ENCODE measurements at places on chromosomes 11 and 22.
A peak's percentile ranks its signal among the peaks of the same experiment; 100 is the strongest.

GRCh38 chr11:119759747-119760412, 30.9 kb upstream of the NECTIN1 start:
- no peak for DNase-seq

- peak; percentile 48 for DNase-seq
Observed at GRCh38 chr22:43273902-43274484, 69.2 kb downstream of the SCUBE1 start.

DNA sequence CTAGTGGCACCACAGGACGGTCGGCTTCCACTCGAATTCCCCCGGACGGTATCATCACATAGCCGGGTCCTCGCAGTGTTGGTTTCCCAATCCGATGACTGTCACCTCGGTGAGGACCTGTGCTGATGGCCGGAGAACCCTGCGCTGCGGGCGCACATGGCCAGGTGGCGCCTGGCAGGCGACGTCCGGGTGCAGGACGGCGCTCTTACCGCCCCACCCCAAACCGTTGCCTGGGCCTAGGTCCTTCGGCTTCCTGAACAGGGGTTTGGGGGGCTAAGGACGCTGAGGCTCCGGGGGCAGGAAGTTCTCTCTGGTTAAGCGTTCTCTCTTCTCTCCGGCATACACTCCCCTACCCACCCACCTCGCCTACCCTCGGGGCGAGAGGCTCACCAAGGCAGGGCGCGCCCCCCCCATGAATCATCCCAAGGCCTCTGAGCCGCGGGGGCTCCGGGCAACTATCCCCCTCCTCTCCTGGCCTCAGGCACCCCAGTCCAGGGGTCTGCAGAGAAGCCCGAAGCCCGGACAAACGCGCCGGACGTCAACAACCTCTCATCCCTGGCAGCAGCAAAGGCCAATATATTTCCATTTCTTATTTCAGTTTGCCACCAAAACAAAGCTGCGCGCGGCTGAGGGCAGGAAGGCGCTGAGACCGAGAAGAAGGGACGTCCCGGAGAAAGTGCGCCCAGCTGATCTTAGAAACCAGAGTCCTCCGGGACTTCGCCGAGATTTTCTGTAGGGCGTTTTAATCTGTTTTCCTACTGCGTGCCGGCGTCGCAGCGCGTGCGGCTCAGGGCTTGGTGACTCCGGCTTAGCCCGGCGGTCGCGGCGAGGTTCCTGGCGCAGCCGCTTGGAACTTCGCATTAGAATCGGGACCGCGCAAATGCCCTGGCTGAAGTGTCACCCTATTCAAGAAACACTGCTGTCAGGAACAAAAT, 5.6 kb downstream of the ALX4 start:
- DNase-seq: no peak

DNA sequence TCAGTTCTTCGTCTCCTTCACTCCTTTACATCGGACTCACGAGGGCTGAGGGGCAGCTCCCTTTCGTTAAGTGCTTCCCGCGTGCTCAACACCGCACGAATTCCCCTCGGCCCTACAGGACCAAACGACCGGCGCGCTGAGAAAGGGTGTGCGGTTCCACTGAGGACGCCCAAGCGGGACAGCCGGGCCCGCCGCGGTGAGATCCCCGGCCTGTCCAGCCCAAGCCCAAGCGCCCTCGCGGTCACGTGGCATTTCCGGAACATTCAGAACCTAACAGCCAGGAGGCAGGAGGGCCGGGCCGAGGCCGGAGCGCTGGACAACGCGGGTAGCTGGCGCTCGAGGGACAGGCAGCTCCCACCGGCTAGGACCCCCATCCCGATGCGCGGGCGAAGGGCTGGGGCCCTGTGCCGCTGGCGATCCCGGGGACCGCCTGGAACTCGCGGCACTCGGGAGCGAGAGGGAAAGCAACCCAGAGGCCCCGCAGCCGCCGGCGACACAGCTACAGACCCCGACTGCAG, 737 bp upstream of the STIP1 start:
- peak; percentile 40 for DNase-seq

- DNase-seq: no peak
Observed at GRCh38 chr11:6862961-6863360, at the start of gene OR10A2. Gene OR10A2 (plus strand): TSS chr11:6863057. CDS start chr11:6869755, 6,698 bp downstream.

- DNase-seq: no peak
Observed at GRCh38 chr11:46711303-46711702, 7.7 kb upstream of the F2 start.

- no peak for DNase-seq
Observed at GRCh38 chr11:13110929-13111812, 102.1 kb downstream of the RASSF10 start.

GRCh38 chr11:64313491-64314145, 3.7 kb downstream of the TRMT112 start:
- no peak for DNase-seq

Measured in AML-193 (cell line).